ENCODE measurements at places on chromosomes 6 and 20.

DNA sequence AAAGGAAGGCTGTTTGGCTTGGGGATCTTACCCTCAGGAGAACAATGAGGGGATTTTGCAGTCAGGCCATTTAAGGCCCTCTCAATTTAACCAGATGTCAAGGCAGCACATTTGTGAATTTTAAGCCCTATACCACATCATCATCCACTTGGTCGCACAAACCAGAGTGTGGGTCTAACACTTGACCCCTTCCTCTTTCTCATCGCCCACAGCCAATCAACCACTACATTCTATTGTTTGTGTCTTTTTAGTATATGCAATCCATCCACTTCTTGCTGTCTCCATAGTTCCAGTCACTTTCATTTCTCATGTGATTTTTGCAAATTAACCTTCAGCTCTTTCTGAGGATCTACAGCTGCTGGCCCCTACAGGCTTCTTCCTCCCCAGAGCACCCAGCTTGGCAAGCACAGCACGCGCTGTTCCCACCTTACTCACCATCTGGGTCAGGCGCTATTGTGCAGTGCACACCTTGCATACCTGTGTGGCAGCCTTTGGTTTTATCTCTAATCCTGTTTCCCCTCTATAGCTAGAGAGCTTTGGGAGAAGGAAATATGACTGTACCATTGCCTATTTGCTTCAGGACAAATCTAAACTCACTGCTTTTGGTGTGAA lies 32.3 kb upstream of the CD83 start:
- no peaks in the 10 kb centered on the region for H3K36me3 ChIP-seq
- no peak overlapping the region for H3K27ac ChIP-seq
- no peaks in the 10 kb centered on the region for H3K4me1 ChIP-seq
- no peak overlapping the region for H3K4me3 ChIP-seq
- no peaks in the 10 kb centered on the region for H3K27me3 ChIP-seq

GRCh38 chr6:108024427-108025073 lies 50.0 kb downstream of the OSTM1 start:
- DNase-seq, result no peak
- no peaks in the 10 kb centered on the region for H3K36me3 ChIP-seq
- no peak overlapping the region for H3K4me3 ChIP-seq
- H3K4me1 ChIP-seq, result no peaks in the 10 kb centered on the region

DNA sequence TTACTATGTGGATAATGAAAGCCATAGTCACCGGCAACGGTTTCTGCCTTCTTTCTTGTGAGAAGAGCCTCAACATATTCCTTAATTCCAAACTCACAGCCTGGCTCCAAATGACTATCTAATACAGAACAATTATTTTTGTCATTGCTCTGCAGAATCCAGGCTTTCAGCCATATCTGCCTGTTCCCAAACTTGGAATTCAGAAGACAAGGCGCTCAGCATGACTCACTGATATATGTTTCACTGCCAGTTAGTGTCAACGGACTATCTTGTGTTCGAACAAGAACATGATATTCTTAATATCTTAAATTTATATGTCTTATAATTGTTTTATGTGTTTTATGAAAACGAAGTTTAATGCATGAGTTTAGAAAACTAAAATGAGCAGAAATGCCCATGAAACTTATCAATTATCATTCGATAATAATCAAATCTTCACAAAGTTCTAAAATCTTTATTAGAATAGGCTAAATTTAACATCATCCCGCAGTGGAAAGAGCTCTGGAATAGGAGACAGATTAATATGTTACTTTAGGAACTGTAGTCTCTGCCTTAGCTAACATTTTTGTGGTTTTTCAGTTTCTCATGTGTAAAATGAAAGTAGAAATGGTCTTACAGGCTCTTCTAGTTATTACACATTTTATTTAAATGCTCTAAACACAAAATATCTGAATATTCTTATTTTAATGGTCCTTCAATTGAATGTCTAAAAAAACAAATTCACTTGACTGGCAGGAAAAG lies 669.3 kb upstream of the GJE1 start:
- H3K36me3 ChIP-seq, result no peaks in the 10 kb centered on the region
- no peaks in the 10 kb centered on the region for H3K4me1 ChIP-seq
- H3K27ac ChIP-seq, result no peak overlapping the region
- no peak overlapping the region for H3K4me3 ChIP-seq
- H3K27me3 ChIP-seq, result no peaks in the 10 kb centered on the region

DNA sequence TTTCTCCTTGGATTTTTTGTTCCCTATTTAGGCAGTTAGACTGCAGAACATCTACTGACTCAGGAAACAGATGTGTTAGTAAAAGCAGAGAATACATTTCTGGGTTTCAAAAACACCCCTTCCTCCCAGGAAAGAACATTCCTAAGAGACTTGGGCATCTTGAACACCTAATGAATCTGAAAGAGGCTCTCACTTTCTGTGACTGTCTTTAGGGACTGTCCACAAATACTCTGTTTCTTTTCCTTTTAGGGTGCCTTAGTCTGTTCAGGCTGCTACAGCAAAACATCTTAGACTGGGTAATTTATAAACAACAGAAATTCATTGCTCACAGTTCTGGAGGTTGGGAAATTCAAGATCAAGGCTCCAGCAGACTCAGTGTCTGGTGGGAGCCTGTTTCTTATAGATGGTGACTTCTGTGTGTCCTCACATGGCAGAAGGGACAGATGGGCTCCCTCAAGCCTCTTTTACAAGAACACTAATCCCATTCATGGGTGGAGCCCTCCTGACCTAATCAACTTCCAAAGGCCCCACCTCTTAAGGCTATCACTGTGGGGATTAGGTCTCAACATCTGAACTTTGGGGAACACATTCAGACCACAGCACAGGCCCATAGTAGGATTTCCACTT lies 19.4 kb upstream of the CCN5 start:
- no peaks in the 10 kb centered on the region for H3K36me3 ChIP-seq
- H3K27ac ChIP-seq, result no peak overlapping the region
- peaks cover 10% of the 10 kb centered on the region for H3K4me1 ChIP-seq
- H3K27me3 ChIP-seq, result no peaks in the 10 kb centered on the region
- no peak overlapping the region for H3K4me3 ChIP-seq

GRCh38 chr20:63054103-63054474 lies 47.3 kb upstream of the BHLHE23 start:
- H3K27ac ChIP-seq, result no peak overlapping the region
- no peaks in the 10 kb centered on the region for H3K4me1 ChIP-seq
- peaks cover 46% of the 10 kb centered on the region for H3K27me3 ChIP-seq
- H3K4me3 ChIP-seq, result no peak overlapping the region
- H3K36me3 ChIP-seq, result no peaks in the 10 kb centered on the region

- no peaks in the 10 kb centered on the region for H3K36me3 ChIP-seq
- peak; percentile 32 for DNase-seq
- H3K4me1 ChIP-seq, result peaks cover 75% of the 10 kb centered on the region
Measured at GRCh38 chr6:39225946-39226437, 3.3 kb downstream of the KCNK5 start.

- no peaks in the 10 kb centered on the region for H3K36me3 ChIP-seq
- H3K27me3 ChIP-seq, result no peaks in the 10 kb centered on the region
- H3K4me3 ChIP-seq, result no peak overlapping the region
- no peak for DNase-seq
Measured at GRCh38 chr20:17334932-17335331, 108.1 kb downstream of the PCSK2 start.

GRCh38 chr6:23441808-23442461 lies 684.1 kb upstream of the NRSN1 start:
- no peaks in the 10 kb centered on the region for H3K36me3 ChIP-seq
- H3K27me3 ChIP-seq, result no peaks in the 10 kb centered on the region
- H3K27ac ChIP-seq, result no peak overlapping the region

DNA sequence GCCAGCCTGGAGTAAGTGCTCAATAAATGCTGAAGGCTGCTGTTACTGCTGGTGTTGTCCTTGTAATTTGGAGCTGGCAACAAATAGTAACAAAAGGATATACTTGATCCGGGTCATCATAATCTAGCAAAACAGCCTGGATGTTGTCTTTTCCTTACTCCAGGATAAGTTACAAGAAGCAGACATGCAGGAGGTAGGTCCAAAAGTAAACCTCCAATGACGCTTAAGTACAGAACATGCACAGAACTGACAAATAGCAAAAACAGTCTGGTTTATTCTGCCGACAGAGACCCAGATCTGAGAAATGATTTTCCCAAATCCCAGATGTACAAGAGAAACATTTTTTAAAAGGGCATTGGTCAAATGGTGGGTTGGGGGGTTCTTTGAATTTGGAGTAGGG lies 93.0 kb upstream of the KCNK16 start:
- H3K27ac ChIP-seq, result no peak overlapping the region
- no peak overlapping the region for H3K4me3 ChIP-seq
- H3K27me3 ChIP-seq, result no peaks in the 10 kb centered on the region
- no peaks in the 10 kb centered on the region for H3K4me1 ChIP-seq

GRCh38 chr20:34299556-34300255 lies 3.4 kb downstream of the AHCY start:
- no peak overlapping the region for H3K27ac ChIP-seq
- peaks cover 7% of the 10 kb centered on the region for H3K4me1 ChIP-seq
- H3K27me3 ChIP-seq, result no peaks in the 10 kb centered on the region
- no peak for DNase-seq
- peaks cover 32% of the 10 kb centered on the region for H3K36me3 ChIP-seq

DNA sequence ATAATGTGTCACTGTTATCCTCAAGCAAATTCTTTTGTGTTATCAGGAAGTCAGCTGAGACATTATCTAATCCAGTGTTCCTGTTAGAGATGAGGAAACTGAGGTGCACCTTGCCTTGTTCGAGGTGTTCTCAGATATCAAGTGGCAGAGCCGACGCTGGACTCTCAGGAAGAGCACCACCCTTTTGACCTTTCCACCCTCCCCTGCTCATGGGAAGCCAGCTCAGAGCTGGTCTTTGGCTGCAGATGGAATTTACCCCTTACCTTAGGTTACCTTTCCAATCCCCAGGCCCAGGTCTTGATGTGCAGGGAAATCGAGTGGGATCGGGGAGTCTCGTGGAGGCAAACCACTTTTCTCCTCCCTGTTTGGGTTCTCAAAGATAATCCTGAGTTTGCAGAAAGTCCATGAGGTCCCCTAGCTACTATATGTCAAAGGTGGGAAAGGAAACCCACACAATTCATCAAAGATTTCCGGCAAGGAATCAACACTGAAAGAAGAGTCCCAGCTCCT lies 62.9 kb upstream of the PIM1 start:
- H3K27me3 ChIP-seq, result no peaks in the 10 kb centered on the region
- no peak for DNase-seq
- H3K4me1 ChIP-seq, result peaks cover 19% of the 10 kb centered on the region
- no peak overlapping the region for H3K27ac ChIP-seq

DNA sequence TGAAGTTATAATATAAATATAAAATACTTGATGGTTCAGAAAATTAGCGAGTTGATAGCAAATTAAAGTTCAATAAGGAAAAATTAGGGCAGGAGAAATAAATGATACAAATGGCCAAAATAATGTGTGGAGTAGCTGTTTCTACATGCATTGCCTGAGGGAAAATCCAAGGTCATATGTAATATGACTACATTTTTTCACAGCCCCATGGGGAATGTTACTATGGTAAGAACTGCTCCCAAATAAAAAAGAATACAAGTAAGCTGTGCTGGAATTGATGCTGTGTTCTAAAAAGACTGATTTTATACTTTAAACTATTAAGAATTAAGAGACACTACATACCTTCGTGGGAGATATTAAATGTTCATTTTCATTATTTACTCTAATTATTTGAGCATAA lies 34.1 kb downstream of the MEI4 start:
- H3K36me3 ChIP-seq, result no peaks in the 10 kb centered on the region
- no peaks in the 10 kb centered on the region for H3K4me1 ChIP-seq

DNA sequence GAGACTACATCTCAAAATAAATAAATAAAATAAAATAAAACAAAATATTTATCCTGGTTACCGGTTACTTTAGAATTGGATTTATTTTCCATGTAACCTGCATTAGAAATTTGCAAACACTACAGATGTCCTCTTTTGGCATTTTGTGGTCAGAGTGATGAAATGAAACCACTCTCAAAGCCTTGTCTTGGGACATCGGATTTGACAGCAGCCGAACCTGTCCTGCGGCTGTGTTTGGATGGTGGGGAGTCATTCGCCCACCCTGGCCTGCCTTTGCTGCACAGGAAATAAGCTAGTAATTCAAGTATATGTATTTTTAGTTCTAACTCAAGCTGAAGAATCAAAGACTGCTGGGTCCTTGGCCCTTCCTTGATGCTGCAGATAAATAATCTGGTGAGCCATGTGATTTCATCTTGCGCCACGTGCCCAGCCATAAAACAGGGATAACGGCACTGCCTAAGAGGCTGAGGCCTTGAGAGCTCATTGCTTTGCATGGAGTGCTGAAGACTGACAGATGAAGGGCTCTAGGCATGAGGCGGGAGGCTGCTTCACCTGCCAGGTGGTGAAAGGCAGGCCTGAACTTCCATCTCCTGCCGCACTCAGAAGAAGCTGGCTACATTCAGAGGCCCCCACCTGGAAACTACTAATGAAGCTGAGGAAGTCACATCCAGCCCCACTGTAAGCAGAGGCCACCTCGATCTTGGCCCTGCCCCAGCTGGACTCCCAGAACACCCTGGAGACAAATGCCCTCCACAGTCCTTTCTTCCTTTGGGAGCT lies 76.9 kb downstream of the NOL4L start:
- peak overlapping the region; percentile 9 for H3K27ac ChIP-seq
- no peaks in the 10 kb centered on the region for H3K36me3 ChIP-seq
- no peak overlapping the region for H3K4me3 ChIP-seq
- H3K27me3 ChIP-seq, result no peaks in the 10 kb centered on the region

GRCh38 chr20:45779011-45779915 lies 12.4 kb downstream of the WFDC3 start:
- peaks cover 16% of the 10 kb centered on the region for H3K4me1 ChIP-seq
- no peaks in the 10 kb centered on the region for H3K36me3 ChIP-seq
- H3K27me3 ChIP-seq, result no peaks in the 10 kb centered on the region
- no peak overlapping the region for H3K27ac ChIP-seq
- no peak overlapping the region for H3K4me3 ChIP-seq
- DNase-seq, result peak; percentile 83
